Renal cortical epithelial cell (primary cell): ENCODE measurements at places on chromosomes 5 and 9. TPM values are rescaled to one million over a fixed set of nuclear protein-coding genes. Genes with fewer than 3 reads are reported as not detected.

Gene C7
- total RNA-seq = not detected in 2 replicates

DNA sequence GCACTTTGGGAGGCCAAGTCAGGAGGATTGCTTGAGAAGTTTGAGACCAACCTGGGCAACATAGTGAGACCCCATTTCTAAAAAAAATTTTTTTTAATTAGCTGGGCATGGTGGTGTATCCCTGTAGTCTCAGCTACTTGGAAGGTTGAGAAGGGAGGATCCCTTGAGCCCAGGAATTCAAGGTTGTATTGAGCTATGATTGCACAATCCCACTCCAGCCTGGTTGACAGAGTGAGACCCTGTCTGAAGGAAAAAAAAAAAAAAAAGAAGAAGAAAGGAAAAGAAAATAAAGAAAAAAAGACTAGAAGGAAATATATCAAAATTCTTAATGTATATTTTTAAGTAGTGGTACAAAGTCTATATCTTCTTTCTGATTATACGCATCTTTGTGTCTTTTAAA lies 28.8 kb upstream of the PCDHB1 start:
- no peak for DNase-seq

DNA sequence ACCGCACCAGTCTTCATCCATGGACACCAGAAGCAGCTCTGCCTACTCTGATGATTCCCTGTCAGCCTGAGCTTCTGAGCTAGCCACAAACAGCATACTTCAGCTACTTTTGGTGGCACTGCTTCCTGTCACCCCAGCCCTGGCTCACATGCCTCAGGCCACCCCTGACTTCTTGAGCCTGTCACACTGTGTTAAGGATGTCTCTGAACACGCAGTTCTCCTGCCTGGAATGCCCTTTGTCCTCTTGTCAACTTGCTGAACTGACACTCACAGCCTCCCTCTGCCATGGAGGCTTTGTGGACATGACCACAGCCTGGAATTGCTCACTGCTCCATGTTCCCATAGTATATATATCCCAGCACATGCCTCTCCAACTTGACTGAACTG lies 7.2 kb downstream of the MACROH2A1 start:
- DNase-seq = no peak

- peak; percentile 58 for DNase-seq
Observed at GRCh38 chr9:114372921-114373448, 14.8 kb downstream of the AKNA start.

GRCh38 chr9:1869843-1870242 lies 145.3 kb upstream of the SMARCA2 start:
- DNase-seq = peak; percentile 2

- peak; percentile 21 for DNase-seq
Observed at GRCh38 chr5:90221951-90222350, 187.6 kb downstream of the CETN3 start.

DNA sequence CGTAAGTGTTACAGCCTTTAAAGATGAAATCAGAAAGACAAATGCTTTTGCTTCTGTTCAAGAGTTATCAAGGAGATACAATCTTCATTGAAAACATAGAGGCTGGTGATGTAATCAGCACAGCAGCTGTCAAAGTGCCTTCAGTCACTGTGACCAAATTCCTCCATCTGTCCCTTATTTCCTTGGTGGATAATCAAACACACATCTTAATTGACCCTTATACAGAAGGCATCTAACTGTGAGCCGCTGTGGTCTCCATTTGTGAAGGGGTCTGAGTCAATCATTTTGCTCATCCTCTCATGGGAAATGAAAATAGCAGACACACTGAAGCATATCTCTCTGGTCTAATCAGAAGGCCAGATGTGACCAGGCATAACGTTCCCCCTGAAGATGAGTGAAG lies 130.1 kb upstream of the TLR4 start:
- DNase-seq = no peak

Gene KCNMB1
- total RNA-seq = not detected in 2 replicates

DNA sequence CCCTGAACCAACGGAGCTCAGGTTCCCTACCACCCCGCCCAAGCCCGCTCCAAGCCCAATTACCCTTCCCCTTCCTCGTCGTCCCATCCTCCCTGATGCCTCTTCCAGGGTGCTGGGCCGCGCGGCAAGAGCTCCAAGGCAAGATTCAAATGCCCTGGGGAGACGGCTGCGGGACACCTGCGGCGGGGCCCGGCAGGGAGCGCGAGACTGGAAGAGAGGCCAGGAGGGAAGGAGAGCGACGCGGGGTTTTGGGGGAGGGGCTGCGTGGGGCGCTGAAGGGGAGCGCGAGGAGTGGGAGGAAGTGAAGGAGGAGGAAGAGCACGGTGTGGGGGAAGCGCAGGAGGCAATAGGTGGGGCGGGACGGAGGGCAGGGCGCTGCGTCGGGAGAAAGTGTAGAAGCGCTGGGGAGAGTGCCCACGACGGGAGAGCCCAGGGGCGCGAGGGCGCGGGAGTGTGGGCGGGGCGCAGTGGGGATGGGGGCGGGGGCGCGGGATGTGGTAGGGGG lies 975 bp upstream of the NXNL2 start:
- DNase-seq = peak; percentile 44

Gene DNAI1
- total RNA-seq = 0.99 TPM in 1 of 2 replicates, not detected in the other

DNA sequence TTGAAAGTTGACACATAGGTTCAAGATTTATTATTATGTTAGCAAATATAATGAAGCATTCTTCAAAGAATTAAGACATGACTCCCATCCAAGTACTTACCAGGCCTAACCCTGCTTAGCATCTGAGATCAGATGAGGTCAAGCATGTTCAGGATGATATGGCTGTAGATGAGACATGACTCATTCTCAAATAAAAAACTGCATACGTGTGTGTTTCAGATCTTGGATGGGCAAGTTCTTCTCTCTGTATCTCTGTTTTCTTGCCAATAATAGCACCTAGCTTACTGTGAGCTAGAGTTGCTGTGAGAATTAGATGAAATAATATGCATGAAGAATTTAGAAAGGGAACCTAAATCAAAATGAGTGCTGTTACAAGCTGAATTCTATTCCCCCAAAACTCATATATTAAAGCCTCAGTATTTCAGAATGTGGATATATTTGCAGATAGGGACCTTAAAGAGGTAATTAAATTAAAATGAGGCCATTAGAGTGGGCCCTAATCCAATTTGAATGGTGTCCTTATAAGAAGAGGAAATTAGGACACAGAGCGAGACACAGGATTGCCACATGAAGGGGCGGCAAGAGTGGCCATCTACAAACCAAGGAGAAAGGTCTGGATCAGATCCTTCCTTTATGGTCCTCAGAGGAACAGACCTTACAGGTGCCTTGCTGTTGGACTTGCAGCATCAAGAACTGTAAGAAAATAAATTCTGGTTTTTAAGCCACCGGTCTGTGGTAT lies 146.2 kb downstream of the MARCHF11 start:
- DNase-seq = no peak

GRCh38 chr9:129211686-129212085 lies 33.6 kb upstream of the IER5L start:
- DNase-seq = peak; percentile 66

Gene CDC20B
- total RNA-seq = 0.52 TPM in 1 of 2 replicates, not detected in the other

DNA sequence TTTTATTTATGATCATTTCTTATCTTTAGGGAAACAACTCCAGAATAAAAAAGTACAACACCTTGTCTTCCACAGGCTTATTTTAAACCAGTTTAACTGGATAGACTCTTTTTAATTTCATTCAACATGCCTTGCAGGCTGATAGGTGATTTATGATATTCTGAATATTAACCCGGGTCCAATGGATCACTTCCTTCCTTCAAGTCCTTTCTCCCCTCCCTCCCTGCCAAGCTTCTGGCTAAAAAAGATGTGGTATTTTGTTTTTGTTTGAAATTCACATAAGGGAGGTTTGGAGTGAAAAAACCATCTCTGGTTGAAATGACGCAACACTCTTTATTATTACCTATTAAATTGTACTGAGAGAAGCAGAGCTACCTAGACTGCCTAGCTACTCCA lies 265.3 kb downstream of the MLLT3 start:
- peak; percentile 27 for DNase-seq

DNA sequence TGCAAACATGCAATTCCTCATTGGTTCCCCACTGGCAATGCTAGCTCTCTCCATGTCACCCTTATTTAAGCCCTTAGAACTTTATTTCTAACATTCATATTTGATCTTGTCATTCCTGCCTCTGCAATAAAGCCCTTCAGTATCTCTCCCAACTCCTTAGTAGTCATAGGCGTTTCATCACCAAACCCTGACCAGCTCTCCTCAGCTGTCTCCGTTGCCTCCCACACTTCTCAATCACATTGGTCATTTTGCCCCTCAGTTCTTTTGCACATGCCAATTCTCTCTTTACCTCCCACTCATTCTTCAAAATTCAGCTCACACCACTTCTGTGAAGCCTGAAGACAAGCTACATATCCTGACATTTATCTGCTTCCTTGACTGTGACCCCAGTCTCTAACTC lies 2.8 kb upstream of the RUSC2 start:
- DNase-seq = no peak

Gene UIMC1
- total RNA-seq = 35.1 and 43.4 TPM in 2 replicates

Gene DBH
- total RNA-seq = not detected in 2 replicates

Gene KCNV2
- not detected in 2 replicates for total RNA-seq
